MV-4-11 (cell line): ENCODE measurements at places on chromosomes 3 and 15.

DNA sequence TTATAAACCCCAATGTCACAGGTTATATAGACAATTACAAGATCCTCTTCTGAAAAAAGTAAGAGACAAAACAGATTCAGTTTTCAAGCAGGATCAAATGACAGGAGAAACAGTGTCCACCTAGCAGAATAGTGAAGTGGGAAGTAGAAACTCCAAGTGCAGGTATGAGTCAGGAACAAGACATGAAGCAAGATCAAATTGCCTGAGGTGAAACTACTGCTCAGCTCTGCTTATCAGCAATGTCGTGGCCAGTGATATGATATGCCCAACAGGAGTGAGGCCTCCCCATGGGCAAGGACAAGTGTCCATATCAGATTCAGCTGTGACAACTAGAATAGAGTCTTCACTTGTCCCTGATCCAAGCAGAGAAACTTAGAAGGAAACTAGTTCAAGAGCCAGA, 100.0 kb downstream of the ZMAT3 start:
- no peak for DNase-seq

DNA sequence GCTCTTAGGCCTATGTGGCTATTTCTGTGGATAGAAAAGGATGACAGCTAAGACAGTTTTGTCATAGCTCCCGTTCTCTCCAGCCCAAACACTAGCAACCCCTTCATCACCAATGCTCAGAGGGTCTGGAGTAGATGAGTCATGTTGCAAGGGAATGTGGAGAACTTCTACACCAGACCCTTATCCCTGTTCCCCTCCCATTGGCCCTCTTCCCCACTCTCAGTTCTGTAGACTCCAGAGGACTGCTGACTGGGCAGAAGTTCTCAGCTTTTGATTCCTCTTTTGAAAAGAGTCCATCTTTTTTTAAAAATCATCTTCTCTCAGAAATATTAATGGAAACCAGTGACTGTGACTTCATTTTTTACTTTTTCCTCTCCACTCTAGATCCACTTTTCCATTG, 2.4 kb upstream of the MYZAP start:
- peak; percentile 36 for DNase-seq

DNA sequence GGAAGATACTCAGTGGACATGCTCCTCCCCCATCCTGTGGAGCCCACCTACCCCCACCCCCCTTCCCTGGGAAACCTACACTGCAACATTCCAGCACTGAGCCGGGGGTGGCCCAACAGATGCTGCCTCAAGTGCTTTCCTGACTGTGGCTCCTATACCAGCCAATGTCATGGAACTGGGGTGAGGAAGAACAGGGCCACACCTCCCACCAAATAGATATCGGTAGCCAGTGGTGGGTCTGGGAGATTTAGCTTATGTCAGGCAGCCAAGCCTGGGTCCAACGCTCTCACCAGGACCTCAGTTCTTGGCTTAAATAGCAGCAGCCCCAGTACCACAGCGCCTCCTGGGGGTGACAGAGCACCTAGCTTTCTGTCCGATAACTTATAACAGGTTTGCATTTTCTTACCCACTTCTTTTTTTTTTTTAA, 30.3 kb downstream of the CDC25A start:
- peak; percentile 35 for DNase-seq

GRCh38 chr3:11356269-11356668, 84.1 kb downstream of the ATG7 start:
- no peak for DNase-seq

DNA sequence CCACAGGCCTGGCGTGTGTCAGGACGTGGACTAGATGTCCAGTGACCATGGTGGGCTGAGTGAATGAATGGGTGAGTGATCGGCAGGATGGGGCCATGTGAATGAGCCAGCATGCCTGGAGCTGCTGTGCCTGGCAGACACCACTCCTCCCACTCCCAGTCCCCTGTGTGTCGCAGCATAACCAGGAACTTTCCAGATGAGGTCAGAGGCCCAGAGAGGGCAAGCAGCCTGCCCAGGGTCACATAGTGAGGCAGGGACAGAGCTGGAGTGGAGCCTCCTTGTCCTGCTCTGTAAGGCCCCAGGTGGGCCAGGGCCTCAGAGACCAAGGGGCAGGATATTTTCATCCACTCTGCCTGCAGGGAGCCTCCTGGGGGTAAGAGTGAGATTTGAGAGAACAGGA, 6.4 kb downstream of the IQSEC1 start:
- no peak for DNase-seq

DNA sequence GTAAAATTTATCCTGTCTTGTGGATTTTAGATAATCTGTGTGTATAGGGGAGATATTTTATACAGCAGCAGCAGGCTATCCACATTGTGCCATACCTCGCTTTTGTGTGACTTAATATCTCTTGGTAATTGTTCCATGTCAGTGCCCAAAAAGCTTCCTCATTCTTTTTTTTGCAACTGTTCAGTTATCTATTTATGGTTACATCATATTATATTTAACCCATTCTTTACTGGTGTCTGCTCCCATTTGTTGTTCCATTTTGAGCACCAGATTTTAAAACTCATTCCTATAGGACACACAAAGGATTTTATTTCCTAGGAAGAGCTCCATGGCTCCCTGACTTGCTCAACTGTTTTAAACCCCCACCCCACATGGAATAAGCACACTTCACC, 86.3 kb upstream of the RASGRP1 start:
- peak; percentile 72 for DNase-seq

DNA sequence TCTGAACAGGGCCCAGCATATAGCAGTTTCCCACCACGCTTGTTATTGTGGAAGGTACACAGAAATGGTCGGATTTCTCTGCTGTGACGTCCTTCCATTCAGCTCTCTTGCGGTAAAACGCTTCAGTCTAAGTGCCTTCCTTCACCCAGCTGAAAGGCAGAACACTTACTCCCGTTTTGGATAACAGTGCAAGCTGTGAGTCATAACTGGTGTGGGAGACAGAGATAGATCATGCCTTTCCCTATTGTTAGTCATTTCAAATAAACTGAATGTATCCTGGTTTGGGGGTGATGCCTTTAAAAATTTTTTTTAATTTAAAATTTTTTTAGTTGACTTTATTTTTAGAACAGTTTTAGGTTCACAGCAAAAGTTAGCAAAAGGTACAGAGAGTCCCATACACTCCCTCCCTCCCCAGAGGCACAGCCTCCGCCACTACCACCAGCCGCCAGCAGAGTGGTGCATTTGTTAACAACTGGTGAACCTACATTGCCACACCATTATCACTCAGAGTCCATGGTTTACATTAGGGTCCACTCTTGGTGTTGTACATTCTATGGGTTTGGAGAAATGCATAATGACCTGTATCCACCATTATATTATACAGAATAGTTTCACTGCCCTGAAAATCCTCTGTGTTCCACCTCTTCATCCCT, 94.9 kb upstream of the NSMCE3 start:
- peak; percentile 67 for DNase-seq

GRCh38 chr3:179801263-179801662, 148.4 kb downstream of the USP13 start:
- peak; percentile 76 for DNase-seq

GRCh38 chr3:128322030-128323022, 144.4 kb downstream of the DNAJB8 start:
- DNase-seq: peak; percentile 25

DNA sequence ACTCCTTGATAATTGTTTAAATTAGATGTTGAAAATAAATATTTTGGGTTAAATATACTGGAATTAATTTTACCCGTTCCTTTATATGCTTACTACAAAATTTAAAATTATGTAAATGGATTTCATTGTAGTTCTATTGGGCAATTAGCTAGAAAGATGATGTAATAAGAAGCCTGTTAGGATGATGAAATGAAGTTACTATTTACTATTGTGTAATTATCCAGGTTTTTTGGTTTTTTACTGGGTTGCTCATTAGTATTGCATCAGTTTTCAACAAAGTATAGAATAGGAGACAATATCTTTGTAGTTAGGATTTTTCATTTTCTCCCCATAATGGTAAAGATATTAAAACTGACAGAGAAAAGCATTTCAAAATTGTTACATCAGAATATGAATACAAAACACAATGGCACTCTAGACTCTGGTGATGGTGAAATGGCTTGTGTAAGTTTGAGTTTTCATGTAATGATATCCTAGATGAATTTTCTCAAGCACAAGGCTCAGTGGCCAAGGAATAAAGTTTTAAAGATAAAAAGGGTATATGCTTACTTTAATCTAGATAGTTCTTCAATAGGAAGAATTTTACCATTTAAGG, 222.0 kb downstream of the P3H2 start:
- peak; percentile 81 for DNase-seq

DNA sequence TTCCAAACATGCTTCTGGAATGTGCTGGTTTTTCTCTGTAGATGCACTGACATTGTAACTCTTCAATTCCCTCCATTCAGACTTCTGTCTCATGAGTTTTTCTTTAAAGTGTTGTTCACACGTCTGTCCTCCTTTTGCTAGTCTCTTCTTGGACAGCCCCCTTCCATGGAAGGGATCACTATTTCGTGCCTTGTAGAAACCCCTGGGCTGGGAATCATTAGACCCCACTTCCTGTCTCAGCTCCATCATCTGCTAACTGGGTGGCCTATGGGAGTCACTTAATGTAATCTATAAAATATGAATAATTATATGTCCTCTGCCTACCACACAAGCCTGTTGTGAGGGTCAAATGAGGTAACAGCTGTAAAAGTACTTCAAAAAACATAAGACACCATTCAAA, 110.6 kb downstream of the THSD4 start:
- DNase-seq: no peak

DNA sequence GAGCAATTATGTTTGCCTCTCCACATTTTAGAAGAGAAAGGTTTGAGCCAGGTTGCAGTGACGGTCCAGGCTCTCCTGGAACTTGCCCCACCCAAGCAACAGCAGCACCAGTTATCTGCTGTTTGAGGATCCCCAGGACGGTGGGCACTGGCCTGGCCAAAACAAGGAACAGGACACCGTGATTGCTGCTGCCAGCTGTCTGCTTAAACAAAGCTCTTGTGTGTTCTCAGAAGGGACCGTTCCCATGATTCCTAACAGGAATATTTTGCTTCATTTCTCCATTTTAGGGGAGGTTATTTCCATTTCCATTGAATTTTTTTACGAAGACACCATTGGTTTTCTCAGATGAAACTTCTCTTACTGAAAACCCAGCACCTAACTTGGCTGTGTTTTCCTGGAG, 66.4 kb upstream of the RPL35A start:
- DNase-seq: no peak

DNA sequence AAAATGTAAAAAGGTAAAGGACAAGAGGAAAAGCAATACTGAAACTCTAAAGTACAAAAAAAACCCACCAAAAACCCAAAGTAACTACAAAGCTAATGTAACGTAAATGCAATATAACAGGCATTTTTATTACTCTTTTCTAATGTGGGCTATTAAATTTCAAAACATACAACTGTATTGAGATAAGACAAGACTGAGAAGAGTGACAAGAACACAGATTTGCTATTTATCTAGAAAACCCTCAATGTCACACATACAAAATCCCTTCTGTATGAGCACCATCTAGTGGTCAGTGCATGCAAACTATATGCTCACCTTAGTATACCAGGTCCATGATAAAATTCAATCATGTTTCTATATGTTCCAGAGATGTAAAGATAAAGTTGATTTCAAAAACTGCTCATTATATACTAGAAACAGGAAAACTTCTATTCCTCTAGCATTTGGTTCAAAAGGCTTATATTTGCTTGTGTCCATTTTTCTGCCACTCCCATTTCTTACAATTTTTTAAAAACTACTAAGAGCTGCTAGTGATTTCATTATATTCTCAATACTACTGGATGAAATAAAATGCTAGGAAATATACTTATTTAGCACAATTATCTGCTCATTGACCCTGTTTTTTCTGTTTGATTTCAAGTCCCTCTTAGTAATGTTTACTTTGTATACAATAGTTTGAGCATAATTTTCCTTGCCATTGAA, 111.4 kb downstream of the DLG1 start:
- DNase-seq: peak; percentile 37

DNA sequence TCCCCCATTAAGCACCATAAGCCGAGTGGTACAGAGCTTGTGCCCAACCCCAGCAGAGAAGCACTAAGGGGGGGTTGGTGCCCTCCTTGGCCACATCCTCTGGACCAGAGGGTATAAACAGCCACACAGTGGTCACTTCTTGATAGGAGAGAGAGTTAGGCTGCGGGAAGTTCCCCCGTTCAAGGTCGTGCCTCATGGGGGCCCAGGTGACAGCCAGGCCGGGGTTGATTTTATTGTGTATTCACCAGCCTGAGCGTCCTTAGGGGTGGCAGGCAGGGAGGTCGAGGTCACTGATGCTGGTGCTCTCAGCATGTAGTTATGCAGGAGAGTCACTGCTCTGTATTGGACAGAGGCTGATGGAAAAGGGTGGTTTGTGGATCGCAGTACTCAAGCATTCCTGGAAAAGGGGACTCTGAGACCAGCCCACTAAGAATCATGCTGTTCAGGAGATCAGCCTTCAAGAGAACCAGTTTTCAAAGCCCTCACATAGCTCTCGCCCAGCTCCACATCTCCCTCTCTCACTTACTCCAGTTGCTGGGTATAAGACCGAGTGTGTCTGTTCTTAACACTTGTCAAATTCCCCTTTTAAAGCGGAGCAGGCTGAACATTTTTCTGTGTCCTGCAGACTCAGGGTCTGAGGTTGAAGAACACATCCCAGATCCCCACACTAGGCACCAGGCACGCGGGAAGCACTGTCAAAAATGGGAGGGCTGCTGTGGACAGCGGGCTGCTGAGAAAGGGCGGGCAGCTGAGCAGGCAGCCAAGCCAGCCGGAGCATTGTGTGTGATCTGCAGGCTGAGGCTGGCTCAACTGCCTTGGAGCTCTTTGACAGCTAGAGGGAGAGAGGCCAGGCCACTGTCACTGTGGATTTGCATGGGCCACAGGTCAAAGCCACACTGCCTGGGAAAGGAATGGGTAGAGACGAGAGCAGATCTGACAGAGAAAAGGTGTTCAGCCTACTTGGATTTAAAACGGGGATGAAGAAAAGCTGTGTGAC, 279.3 kb upstream of the LRRFIP2 start:
- no peak for DNase-seq

DNA sequence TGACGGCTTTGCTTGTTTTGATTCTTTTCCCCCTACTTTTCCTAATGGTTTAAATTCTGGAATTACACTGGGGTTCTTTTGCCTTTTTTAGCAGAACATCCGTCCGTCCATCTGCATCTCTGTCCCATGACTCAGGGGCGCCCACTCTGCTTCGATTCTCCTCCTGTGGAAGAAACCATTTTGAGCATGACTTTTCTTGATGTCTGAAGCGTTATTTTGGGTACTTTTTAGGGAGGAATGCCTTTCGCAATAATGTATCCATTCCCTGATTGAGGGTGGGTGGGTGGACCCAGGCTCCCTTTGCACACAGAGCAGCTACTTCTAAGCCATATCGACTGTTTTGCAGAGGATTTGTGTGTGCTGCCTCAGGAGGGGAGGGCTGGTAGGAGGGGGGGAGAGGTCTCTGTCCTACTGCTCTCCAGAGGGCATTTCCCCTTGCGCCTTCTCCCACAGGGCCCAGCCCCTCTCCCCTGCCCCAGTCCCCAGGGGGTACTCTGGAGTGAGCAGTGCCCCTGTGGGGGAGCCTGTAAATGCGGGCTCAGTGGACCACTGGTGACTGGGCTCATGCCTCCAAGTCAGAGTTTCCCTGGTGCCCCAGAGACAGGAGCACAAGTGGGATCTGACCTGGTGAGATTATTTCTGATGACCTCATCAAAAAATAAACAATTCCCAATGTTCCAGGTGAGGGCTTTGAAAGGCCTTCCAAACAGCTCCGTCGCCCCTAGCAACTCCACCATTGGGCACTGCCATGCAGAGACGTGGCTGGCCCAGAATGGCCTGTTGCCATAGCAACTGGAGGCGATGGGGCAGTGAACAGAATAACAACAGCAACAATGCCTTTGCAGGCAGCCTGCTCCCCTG, 19.5 kb upstream of the BSN start:
- DNase-seq: no peak

- DNase-seq: no peak
Observed at GRCh38 chr3:155443815-155444214, 150.3 kb upstream of the STRIT1 start.
